ENCODE measurements at places on chromosomes 11 and 22.
A peak's percentile ranks its signal among the peaks of the same experiment; 100 is the strongest.

GRCh38 chr22:44930016-44930710 is 79.6 kb downstream of the PHF21B start:
- DNase-seq: no peak

GRCh38 chr11:134226806-134227325 is 2.4 kb downstream of the VPS26B start:
- DNase-seq: no peak

GRCh38 chr11:30619767-30620166 is 33.6 kb upstream of the MPPED2 start:
- DNase-seq: no peak

GRCh38 chr11:123249354-123249753 is 54.3 kb upstream of the CLMP start:
- no peak for DNase-seq

GRCh38 chr11:2846056-2846455 is 39.5 kb downstream of the CDKN1C start:
- no peak for DNase-seq

GRCh38 chr11:119512369-119512768 is 89.4 kb upstream of the THY1 start:
- DNase-seq: no peak

GRCh38 chr11:9617940-9618339 is 44.5 kb downstream of the WEE1 start:
- DNase-seq: no peak

DNA sequence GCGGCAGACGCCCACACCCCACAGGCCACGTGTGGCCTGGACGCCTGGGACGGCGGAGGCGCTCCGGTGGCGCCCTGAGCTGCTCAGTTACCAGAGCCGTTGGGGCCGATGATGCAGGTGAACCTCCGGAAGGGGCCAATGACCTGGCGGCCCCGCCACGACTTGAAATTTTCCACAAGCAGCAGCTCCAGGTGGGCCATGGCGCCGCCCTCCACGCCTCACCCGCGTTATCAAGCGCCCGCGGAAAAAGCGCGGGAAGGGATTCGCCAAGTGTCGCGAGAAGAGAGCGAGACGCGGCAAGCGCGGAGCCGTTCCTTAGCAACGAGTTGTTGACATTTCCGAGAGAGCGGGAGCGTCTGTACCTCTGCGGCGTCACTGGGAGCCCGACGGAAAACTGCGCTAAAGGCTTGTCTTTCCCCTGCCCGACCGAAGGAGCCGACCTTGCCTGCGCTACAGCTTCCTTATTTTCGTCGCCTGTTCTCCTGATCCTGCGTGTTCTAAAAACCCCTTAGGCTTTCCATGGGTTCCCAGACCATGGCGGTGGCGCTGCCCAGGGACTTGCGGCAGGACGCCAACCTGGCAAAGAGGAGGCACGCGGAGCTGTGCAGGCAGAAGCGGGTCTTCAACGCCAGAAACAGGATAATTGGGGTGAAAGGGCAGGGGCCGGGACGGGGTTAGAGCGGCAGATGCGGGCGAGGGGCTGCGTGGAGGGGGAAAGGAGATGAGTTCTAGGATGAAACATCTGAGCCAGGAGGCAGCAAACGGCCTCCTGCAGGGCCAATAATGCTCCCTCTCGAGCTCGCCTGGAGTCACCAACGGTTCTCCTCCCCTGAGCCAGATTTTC is at the start of the genes RIBC2 and SMC1B:
TSS of gene RIBC2 (plus strand) at position 326 of the 844 bp plus-strand sequence. CDS start at position 520, 194 bp downstream.
TSS of gene SMC1B (minus strand) at position 232 of the 844 bp plus-strand sequence. CDS start at position 200, 32 bp downstream.
- DNase-seq: peak; percentile 47

DNA sequence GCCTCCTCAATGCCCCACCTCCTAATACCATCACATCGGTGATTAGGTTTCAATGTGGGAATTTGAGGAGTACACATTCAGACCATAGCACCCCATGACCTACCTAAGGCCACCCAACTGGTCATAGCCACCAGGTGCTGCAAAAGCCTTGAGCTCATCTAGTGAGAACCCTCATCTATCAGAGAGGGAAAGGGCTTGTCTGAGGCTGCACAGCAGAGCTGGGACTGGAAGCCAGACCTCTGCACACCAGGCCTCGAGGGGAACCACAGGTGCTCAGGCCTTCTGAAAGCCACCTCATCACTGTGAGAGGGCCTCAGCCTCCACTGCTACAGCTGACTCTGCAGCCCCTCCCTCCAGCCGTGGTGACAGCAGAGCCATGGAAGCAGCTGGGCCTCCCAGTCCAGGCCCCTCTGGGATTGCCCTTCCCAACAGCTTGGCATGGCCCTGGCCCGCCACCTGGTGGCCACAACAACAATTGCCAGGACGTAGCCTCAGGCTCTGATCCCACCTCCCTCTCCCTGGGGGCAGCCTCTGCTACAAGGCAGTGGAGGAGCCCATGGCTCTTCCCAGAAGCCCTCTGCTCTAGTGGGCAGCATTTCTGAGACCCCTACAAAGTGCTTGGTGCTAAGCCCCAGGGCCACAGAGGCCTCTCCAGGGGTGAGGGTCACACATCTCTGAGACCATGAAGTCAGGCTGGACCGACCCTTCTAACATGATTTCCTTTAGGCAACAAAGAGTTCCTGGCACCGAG is 41.0 kb upstream of the PRDM11 start:
- peak; percentile 76 for DNase-seq

DNA sequence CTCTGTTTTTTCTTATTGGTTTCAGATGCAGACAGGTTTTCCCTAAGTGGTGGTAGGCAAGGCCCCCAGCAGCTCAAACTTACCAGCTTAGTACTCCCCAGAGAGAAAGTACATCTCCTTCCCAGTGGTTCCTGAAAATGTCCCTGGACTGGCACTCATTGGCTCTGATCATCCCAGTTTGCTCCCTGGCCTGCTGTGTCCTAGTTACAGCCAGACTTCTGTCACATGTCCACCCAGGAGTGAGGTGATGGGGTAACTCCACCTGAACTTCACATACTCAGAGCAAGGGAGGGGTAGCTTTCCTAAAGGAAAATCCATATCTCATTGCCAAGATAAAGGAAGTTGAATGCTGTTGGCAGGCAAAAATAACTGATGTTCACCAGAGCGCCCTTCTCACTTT is 237.0 kb upstream of the MPPED2 start:
- no peak for DNase-seq

DNA sequence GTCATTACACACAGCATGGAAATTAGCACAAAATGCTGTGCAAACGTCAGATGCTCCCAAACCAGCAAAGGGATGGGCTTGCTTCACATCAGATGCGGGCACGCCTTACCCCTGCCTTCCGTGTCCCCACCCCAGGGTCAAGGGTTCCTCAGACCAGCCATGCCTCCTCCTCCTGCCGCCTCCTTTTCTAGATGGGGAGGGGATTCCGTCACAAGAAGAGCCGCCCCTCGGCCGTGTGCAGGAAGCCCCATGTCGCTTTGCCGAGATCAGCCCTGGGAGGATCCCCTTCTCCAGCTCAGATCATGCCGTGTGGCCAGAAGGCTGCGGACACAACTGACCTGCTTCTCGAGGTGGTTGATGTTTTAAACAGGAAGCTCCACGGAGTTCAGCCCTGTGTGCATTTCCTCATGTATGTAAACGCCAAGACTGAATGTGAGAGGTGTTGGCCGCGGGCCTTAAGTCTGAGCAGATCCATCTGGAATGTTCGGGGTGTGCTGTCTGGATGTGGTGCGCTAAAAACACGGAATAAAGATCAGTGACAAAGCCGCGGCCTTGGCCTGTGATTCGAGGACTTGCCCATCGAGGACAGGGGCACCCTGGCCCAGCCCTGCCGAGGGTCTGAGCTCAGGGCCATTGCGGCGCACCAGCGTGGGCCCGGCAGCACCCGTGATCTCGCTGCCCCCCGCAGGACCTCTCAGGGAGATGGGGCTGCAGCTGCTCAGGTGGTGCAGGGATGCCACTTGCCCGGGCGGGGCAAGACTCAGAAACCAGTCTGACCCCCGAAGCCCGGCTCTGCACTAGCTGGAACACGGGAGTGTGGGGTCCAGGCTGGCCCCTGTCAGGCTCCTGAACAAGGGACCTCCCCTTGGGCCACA is 412.9 kb downstream of the TBC1D22A start:
- DNase-seq: no peak

GRCh38 chr11:131190446-131190845 is 180.0 kb upstream of the NTM start:
- DNase-seq: no peak

- no peak for DNase-seq
Measured at GRCh38 chr11:125464666-125465065, 31.4 kb downstream of the FEZ1 start.

GRCh38 chr11:64900263-64900678 is 16.7 kb downstream of the ATG2A start:
- DNase-seq: no peak

DNA sequence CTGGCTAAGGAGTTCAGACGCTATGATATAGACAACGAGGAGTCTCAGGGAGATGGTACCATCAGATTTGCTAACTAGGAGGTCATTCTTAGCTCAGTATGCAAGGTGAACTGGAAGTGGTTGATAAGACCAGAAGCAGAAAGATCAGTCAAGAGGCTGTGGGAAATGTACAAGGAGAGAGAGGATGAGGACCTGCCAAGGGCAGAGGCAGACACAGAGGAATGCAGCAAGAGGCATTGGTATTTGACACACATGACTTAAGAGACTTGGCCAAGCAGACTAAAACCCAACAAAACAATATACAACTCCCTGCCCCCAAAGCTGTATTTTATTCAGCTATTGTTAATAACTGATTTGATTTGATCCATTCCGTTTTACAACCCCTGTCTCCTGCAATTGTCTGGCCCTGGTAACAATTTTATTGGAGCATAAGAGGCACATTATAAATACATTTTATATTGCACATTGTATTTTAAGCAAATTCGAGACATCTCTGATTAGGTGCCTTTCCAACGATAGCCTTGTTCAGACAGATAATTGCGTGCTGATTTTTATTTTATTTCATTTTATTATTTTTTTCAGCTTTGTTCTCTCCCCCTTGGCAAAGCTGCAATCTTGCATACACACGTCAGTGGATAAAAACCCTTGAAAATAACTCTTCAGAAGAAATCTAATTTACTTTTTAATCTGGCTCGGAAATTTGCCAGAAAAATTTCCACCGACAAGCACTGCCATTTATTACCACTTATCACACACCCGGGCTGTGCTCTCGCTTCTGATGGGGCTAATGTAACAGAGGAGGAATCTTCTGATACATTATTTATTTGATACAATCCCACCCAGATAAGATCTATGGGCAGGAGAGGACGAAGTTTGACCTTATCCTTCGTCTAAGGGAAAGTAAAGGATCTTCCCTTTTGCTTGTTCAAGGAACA is 237.8 kb downstream of the NXPE2 start:
- no peak for DNase-seq

GRCh38 chr11:66262191-66262590 is 6.2 kb upstream of the RAB1B start:
- no peak for DNase-seq

- DNase-seq: no peak
Measured at GRCh38 chr11:110812086-110812733, 100.0 kb upstream of the ARHGAP20 start.

DNA sequence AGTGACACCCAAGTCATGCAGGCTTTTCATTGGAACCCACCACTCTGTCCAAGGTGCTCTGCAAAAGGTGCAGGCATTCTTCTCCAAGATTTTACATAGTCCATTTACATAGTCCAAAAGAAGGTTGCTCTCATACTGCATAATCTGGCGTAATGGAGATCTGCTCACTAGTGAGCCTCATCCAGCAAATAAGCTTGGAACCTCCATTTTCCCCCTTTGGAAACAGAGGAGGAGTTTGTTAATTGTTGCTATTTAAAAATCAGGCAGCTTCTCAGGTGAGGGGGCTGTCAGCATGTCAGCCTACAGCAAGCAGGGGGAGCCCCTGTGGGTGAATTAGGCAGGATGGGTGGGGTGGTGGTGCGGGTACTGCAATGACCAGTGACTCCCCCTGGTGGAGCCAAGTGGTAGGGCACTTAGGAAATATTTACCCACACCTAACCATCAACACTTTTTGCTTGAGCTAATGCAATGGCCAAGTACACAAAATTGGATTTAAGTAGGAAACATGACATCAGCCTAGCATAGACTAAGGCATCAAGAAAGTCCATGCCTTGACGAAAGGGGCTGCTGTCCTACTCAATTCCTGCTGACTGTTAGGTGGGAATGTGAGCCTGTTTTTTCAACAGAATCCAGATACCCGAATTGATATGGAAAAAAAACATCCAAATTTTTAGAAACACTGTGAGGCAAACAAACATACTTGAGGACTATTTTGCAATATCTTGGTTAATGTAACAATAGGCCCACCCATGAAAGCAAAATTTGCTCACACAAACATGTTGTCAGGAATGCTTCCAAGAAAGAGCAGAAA is 64.5 kb downstream of the AMBRA1 start:
- peak; percentile 59 for DNase-seq

DNA sequence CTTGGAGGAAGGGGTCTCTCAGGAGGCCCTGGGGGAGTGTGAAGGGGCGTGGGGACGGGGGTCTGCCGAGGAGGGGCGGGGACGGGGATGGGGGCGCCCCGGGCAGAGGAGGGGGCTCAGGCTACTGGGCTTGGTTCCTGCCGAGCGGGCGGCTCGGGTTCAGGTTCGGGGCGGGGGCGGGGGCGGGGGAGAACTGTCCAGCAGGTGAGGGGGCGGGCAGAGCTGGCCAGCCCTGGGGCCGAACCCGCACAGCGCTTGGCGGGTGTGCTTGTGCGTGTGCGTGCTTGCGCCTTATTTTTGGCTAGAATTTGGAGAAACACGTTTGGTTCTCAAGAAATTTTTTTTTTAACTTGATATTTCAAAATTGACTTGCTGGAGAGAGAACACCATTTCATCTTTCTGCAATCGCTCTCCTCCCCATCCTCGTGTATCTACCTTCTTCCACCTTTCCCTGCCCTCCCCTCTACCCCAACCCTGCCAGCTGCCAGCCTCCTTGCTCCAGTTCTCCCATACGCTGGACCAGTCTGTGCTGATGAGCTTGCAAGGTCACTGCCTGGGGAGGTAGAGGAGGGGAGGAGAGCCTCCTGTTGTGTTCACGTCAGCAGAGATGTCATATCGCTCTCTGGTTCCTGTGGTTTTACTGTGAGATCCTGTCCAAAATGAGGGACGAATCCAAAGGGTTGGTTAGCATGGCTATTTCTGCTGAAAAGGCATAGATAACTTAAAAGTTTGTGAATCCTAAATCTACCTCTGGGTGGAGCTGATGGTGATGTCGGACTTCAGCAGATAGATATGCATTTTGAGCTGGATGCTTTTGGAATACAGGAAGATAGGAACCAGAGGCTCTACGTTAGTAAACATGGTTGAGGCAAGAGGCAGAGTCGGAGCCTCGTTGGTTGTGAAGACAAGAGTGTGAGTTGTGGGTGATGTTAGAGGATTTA is 668 bp downstream of the MADD start:
- no peak for DNase-seq

All from progenitor cell of endocrine pancreas (in vitro differentiated cells).